ENCODE measurements at places on chromosomes 4 and X. TPM values are rescaled to one million over a fixed set of nuclear protein-coding genes. Genes with fewer than 3 reads are reported as not detected.

Gene DUSP21
- polyA plus RNA-seq = not detected

Gene SLC2A9
- polyA plus RNA-seq = 10.0 TPM

Gene ZNF711
- polyA plus RNA-seq = 80.0 TPM

Gene CAPN6
- polyA plus RNA-seq = 17.9 TPM

Gene MAPK10
- 86.8 TPM for polyA plus RNA-seq

Measured in renal cortex interstitium (tissue), 15 donors.